ENCODE measurements at places on chromosomes 7 and 10.

GRCh38 chr7:76318488-76319353 lies 16.2 kb downstream of the HSPB1 start:
- no peak for DNase-seq

GRCh38 chr10:7084280-7085005 lies 326.4 kb downstream of the SFMBT2 start:
- DNase-seq, result no peak

DNA sequence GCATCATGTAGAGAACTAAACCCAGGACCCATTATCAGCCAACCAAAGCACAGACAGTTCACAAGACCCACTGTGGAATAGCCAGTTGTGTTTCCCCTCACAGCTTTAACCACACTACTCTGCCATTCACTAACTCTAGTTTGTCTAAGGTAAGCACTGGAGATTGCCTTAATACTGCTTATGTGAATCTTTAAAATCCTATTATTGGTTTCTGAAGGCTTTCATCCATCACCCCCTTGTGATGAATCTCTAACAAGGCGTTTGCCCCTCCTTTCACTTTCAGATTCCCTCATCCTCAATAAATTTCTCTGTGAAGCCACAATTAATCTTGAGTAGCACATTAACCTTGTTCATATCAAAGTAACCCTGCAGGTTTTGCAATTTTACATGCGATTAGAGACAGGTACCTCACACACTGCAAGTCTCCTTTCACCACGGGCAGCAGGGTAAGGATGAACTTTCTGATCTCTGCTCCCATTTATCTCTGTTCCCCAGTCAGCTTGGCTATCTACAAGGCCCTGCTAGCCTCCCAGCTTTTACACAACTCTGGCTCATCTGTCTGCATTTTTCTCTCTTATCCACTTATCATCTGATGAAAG lies 785.6 kb downstream of the REEP3 start:
- DNase-seq, result no peak

DNA sequence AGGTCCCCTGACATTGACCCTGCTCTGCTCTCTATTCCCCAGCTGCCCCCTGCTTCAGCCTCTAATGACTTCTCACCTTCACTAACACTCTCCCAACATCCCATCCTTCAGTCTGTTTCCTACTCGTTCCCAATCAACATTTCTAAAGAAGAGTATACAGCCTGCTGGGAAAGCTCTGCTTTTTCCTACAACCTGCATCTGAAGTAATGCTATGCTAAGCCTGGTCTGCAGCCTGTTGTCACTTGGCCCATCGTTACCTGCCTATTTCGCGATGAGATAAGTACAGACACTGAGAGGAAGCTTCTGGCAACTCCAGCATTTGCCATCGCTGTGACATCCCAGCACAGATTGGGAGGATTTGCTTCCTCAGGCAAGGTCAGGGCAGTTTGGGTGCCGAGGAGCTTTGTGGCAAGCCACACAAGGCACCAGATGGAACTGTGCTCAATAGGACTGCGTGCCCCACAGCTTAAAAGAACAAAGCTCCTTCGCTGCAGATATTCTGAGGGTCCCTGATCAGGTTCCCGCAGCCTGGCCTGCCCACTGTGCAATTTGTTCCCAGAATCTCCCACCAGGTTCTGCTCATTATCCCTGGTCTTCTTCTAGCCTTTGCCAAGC lies 51.4 kb downstream of the PKD1L1 start:
- DNase-seq, result no peak

- no peak for DNase-seq
These were observed 685 bp downstream of the CASP2 start for GRCh38 chr7:143288836-143289235.

GRCh38 chr10:61592581-61592980 lies 70.1 kb upstream of the CABCOCO1 start:
- no peak for DNase-seq

GRCh38 chr10:81179805-81180452 lies 642.2 kb downstream of the SH2D4B start:
- no peak for DNase-seq

GRCh38 chr7:108486291-108486966 lies 30.2 kb upstream of the NRCAM start:
- DNase-seq, result no peak

DNA sequence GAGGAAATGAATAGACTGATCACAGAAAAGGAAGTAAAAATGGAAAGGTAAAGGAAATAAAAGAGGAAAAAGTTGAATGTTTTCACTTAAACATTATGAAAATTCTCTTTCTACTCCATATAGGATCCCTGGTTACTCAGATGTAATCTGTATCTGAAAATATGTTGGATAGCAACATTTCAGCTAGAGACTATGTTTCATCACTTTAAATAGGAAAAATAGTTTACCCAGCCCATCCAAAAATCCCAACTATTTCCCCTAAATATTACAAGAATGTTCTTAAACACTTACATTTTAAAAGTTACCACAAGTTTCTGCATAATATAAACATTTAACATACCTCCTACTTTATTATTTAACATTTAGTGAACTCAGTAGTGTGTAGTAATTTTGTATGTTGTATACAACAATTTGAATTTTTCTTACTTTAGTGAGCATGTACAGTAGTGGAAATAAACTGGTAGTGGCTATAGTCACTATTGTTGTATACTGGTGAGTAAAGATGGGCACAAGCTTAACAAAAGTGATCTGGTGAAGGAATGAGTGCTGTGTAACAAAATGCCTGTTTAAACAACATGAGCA lies 27.1 kb downstream of the SLF2 start:
- DNase-seq, result no peak

DNA sequence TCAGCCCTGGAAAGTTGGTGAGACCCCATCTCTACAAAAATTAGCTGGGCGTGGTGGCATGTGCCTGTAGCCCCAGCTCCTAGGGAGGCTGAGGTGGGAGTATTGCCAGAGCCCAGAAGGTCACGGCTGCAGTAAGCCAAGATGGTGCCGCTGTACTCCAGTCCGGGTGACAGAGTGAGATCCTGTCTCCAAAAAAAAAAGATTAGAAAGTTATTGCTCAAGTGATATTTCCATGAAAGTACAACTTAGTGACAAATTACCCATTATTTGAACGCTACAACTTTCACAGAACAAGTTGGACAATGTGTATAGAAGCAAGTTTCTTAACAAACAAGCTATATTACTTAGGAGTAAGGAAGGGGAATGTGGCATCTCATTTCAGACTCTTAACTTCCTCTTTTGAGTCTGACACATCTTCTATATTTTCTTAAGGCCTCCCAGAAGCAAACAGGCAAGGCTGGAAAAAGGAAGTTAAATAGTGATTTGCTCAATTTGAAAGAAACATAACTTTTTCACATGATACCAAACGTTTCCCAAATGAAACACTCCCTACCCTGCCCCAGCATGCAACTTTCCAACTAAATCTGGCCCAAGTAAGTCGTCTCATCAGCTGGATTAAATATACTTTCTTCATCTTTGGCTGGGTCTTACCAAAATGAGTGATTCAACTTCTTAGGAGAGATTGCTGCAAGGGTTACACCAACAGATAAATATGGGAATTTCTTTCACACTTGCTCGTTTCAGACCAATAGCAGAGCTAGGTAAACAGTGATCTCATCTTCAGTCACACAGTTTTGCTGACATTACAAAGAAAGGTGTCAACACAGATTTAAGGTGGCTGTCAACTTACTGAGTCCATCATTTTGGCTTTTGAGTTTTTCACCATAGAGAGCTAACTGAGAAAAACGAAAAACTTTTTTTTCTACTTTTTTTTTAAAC lies 66.3 kb upstream of the KLF6 start:
- no peak for DNase-seq

GRCh38 chr7:22574754-22575520 lies 74.9 kb upstream of the STEAP1B start:
- no peak for DNase-seq

GRCh38 chr10:70197235-70197945 lies 27.1 kb upstream of the SAR1A start:
- no peak for DNase-seq

GRCh38 chr7:82044497-82045080 lies 274.7 kb upstream of the HGF start:
- DNase-seq, result no peak

DNA sequence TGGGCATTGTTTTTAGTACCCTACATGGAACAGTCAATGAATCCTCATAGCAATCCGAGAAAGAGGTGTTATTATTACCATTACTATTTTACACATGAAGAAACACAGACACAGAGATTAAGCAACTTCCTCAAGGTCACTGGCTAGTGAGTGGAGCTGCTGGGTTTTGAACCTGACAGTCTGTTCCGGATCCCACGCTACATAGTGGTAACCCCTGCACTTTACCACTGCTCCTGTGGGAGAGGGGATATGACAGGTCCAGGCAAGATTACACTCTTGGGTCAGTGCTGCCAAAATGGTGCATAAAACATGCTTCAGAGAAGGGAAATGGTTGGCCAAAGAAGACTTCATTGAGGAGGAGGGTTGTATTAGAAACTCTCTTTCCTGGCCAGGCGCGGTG lies 185.7 kb downstream of the XPNPEP1 start:
- DNase-seq, result no peak

- DNase-seq, result no peak
These were observed 10.5 kb upstream of the SLC26A3 start for GRCh38 chr7:107813524-107813923.

DNA sequence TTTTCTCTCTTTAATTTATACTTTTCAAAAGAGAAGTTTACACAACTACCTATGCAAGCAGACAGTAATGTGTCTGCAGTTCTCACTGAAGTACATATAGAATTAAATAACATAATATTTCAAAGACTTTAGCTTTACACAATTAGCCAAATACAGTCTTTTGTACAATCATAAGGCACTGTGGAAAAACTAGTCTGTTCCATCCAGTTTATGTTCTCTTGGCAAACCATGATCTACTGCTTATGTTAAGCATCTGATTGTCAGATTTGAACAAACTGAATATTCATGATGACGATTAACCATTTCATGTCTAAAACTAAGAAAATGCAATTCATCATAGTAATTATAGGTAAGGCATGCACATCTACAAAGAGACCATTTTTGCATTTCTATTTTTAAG lies 842 bp downstream of the SEMA3A start:
- DNase-seq, result no peak

- no peak for DNase-seq
These were observed 23.7 kb upstream of the KLF6 start for GRCh38 chr10:3808689-3809199.

GRCh38 chr7:99244939-99245338 lies 27.7 kb upstream of the MYH16 start:
- no peak for DNase-seq

- no peak for DNase-seq
These were observed 266.5 kb downstream of the PAXIP1 start for GRCh38 chr7:154736389-154736788.

DNA sequence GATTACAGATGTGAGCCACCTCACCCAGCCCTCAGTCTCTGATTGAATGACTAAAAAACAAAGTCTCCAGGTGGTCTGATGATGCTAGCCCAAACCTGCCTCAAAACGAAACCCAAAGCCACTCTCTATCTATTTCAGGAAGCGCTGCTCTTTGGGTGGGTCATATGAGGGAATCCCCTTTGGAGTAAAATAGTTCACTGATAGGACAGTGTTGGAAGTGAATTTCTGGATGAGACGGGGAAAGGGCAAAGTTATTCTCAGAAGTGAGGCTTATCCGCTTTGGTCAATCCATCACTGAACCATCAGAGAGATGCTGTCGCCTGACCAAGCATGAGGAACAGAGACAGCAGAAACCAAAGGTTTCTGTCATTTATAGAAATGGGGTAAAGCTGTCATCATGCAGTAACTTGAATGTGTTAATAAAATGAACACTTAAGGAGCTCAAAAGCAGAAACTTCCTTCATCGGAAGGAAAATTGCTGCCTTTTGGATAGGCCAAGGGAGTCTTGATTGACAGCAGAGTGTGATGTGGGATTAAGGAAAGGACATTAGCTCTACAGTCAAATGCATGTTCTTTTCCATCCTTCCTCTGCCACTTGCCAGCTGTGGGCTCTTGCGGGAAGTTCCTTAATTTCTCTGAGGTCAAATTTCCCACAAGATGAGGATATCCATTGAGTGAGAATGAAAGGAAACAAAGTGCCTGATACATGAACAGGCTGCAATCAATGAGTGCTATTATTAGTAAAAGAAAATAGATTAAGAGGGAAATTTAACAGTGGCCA lies 64.9 kb upstream of the C1QL3 start:
- DNase-seq, result no peak

DNA sequence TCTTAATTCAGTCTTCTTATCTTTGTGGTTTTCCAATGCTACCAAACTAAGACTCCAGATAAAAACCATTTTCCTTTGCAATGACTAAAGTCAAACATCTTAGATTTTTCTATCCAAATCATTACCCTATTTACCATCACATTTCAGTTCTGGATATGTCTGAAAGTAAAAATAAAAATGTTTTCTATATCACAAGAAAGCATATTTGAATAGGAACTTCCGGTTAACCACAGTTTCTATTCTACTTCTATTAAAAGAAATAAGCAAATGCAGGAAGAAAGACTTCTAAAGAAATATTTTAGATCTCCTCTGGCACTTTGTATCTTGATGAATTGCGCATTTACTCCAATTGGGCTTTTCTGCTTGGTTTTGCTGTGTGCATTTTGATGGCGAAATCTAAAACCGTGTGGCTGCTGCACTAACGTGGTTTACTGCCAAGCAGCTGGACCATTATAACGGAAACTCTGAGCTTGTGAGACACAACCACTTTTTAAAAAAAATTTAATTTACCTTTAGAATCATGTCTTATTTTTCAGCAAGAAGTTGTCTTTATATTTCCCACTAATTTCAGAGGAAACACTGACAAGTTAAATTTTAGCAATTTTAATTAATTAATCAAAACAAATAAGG lies 146.1 kb downstream of the VPS50 start:
- DNase-seq, result no peak

DNA sequence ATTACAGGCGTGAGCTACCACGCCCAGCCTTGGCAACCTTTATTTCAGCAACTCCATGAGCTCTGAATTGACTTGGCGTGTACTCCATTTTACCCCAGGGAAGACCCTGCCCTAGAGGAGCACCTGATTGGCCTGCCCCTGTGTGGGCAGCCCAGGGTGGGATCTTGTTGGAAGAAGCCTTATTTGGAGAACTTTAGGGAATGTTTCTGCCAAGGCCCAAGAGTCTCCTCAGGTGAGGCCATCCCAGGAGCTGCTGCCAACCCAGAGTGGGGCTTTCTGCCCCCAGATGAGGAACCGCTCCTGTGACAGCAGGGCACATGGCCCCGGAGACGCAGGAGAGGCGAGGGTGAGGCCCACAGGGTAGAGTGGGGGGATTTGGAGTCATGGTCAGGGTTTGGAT lies 42.0 kb downstream of the VWA2 start:
- no peak for DNase-seq

GRCh38 chr10:72027498-72027897 lies 60.9 kb downstream of the SPOCK2 start:
- no peak for DNase-seq

DNA sequence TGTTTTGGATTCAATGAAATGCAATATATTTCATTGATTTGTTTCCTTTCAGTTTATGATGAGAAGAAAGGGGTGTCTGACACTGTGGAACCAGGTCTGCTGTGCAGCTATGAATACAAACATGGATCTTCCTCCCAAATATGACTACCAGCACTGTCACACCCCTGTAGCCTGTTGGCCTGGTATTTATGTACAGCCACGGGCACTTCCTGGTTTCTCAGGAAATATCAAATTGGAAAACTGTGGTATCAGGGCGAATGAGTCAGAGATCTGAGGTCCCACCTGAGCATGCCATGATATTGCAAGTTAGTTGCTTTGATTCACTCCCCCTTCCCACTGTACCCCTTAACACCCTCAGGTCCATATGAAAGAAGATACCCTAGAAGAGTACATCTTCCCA lies 87.8 kb downstream of the DNMBP start:
- no peak for DNase-seq

- no peak for DNase-seq
These were observed 540.5 kb upstream of the FZD8 start for GRCh38 chr10:36182606-36183005.

GRCh38 chr7:157020514-157021070 lies 10.1 kb upstream of the MNX1 start:
- DNase-seq, result no peak

All from stimulated activated CD8-positive, alpha-beta memory T cell treated with anti-CD3 and anti-CD28 coated beads, Interleukin-15, amount 100 ng/mL, for 24 hours (primary cell).